Foreskin keratinocyte (primary cell): ENCODE measurements at places on chromosomes 2 and 18. TPM values are rescaled to one million over a fixed set of nuclear protein-coding genes. Genes with fewer than 3 reads are reported as not detected.

DNA sequence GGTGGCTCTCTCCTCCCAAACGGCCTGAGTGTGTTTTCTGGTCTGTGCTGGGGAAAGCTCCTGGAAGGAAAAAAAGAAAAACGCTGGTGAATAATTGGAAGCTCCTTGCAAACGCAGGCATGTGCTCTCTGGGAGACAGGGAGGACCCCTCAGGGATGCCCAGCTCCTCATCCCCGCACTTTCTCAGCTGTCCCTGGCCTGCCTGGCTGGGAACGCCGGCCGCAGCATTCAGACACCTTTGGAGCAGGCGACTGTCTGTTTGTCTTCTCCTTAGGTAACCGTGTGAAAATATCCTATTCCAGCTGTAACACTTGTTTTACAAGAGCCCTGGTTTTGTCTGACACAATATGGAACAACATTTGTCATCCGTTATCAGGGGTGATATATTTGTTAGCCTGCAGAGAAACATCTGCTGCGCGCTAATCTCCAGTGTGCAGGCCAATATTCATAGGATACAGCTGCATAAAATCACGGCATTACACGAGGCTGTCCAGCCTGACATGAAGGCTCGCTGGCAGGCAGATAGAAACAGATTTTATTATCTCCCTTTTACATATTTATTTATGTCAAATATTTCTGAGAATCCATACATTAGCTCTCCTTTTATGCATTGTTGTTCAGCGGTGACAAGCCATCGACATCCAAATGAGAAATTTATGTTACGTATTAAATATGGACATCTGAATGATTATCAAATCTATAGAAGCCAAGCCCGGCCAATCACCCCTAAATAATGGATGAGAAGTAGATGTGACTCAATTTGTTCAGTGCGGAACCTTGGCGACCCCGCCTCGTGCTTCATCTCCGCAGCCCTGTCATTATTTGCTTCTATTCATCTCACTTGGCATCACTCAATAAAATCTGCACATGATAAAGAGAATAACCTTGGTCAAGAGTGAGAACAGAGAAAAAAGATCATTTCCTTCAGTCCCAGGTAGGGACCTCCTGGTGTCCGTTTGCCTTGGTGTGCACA, 675.1 kb upstream of the SALL3 start:
- no peak for DNase-seq

GRCh38 chr18:75213611-75214331, 3.2 kb downstream of the TSHZ1 start:
- peak; percentile 24 for DNase-seq

DNA sequence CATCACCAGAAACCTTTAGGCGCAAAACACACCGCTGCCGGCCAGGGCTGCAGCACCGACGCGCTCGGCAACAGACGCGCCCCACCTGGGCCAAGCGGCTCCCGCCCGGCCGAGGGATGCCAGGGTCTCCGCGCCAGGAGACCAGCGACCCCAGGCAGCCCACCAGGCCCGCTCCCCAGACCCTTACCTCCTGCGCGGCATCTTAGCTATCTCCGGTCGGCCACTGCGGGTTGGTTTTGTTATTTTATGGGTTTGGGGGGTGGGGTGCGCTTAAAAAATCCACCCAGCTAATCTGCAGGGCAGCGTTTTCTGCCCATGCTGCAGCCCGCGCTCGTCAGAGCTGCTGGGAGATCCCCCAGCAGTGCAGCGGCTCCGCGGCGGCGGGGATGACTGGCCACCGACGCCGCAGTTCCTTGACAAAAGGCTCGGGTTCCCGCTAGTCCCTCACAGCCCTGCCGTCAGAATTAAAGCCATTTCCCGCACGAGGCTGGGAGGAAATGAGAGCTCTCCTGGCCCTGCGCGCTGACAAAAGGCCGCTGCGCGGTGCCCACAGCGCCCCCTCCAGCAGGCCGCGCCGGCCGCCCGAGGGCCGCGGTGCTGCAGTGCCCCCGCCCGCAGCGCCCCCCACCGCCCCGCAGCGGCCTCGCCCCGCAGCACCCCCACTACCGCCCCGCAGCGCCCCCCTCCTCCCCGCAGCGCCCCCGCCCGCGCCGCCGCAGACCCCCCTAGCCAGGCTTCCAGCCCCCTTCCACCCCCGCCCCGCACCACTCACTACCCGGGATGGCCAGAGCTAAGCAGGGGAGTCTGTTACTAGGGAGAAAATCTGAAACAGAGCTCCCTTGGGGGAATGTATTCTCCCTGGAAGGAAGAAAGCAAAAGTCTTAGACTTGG, at the start of gene ADD2:
Gene ADD2, minus strand, starts transcription at position 502 of the 891 bp plus-strand sequence. CDS start 61,792 bp downstream, outside the sequence.
- no peak for DNase-seq

GRCh38 chr2:70784320-70784719, 6.1 kb downstream of the FIGLA start:
- DNase-seq: no peak

GRCh38 chr18:6629635-6630140, 99.8 kb upstream of the ARHGAP28 start:
- DNase-seq: peak; percentile 90

The MIB1 gene
- 37.5 and 38.4 TPM in 2 replicates for total RNA-seq

The MBP gene
- total RNA-seq: 24.7 and 26.6 TPM in 2 replicates

The DTNA gene
- total RNA-seq: 0.25 and 0.48 TPM in 2 replicates
